DMS 273 treated with DMSO at 0.1 percent for 48 hours (cell line): ENCODE measurements at places on chromosomes 12 and 14.

- DNase-seq: no peak
Measured at GRCh38 chr14:61535458-61535857, 159.9 kb upstream of the HIF1A start.

GRCh38 chr12:84661786-84662185 is 250.8 kb downstream of the SLC6A15 start:
- DNase-seq: no peak

GRCh38 chr14:69637503-69638031 is 26.2 kb downstream of the SUSD6 start:
- no peak for DNase-seq

- DNase-seq: no peak
Measured at GRCh38 chr12:114269153-114269552, 136.8 kb downstream of the TBX5 start.

DNA sequence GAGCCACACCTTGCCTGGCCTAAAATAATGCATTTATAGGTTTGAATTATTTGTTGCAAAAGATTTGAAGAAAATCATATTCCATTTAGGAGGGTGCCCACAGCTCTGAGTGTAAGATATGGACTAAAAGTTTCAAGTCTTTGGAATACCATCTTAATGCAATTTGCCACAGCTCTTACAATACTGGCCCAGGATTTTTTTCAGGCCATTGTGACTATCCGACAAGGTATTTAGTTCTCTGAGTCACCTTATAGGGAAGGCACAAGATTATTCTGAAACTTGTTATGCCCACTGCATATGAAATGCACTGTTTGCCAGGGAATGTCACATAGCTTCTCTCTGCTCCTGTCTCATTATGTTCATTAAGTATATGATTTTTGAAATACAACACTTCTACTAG is 29.6 kb upstream of the SLC6A13 start:
- DNase-seq: no peak

- peak; percentile 15 for DNase-seq
Measured at GRCh38 chr12:49121047-49121696, 10.0 kb downstream of the TUBA1B start.

DNA sequence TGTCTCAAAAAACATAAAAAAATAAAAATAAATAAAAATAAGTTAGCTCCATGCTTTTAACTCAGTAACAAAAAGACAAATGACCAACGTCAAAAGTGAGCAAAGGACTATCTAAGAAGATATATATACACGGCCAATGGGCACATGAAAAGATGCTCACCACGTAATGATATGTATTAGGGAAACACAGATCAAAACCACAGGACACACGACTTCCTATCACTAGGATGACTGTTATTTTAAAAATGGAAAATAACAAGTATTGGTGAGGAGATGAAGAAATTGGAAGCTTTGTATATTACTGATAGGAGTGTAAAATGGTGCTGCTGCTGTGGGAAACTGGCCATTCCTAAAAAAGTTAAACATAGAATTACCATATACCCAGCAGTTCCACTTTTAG is 20.2 kb upstream of the P2RX7 start:
- no peak for DNase-seq

DNA sequence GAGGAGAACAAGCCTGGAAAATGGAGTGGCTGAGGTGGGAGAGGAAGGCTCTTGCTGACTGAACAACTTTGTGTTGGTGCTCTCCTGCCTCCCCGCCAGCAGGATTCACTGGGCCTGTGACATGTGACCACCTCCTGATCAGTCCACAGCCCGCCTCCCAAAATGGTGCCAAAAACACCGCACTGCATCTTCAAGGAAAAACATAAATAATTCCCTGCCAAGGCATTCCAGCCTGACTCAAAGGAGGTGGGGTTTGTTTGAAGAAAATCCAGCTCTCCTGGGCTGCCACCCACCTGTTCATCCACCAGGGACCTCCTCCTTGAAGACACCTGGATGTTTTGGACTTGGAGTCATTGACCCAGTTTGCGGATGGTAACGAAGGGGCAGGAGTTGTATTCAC is 83.8 kb upstream of the PIWIL1 start:
- DNase-seq: no peak

GRCh38 chr14:105701456-105702274 is 175.3 kb downstream of the TMEM121 start:
- DNase-seq: no peak

DNA sequence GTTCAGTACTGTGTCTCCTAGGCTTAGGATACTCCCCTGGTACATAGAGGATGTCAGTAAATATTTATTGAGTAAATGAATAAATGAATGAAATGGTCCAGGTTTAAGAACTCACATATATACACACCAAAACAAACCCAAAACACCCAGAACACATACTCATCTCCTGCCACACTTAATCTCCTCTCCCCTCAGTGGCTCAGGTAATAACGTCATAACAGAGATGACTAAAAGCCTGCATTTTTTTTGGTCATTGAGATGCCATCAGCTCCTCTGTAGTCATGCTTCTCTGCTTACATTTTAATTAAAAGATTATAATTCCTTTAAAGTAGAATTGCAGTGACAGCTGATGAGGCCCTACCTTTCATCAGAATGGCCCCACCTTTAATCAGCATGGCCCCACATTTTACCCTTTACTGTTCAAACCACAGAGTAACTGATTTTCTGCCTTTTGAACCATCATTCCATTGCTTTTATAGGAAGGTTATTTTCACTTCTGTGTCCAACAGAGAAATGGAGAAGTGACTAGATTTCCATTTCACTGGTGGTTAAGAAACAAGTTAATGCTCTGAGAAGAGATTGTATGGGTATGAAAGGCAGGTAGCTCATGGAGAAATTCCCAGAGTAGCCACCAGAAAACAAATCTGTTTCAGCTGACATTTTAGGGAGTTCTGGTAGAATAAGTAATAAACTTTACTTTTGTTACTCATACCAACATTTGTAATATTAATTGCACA is 193.4 kb upstream of the ATP2B1 start:
- DNase-seq: no peak

GRCh38 chr12:116927244-116927940 is 16.6 kb downstream of the FBXW8 start:
- DNase-seq: no peak

- DNase-seq: no peak
Measured at GRCh38 chr12:114414866-114415524, 9.1 kb upstream of the TBX5 start.

GRCh38 chr14:36254020-36254624 is 66.3 kb downstream of the MBIP start:
- no peak for DNase-seq

DNA sequence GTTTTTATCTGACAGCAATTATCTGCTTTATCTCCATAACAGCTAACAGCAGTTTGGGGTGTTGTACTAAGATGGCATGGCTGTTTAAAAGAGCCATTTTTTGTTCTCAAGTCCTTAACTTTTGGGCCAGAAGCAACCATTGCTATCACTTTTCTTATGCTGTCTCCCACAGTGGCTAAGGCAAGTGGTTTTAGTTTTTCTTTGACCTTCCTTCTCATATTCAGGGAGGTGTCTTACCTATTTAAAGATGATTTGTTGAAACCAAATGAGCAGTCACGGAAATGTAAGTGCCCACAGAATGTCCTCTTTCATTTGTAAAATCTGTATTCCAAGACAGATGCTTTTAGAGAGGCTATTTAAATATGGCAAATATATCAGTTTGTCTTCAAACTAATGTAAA is 96.8 kb upstream of the USP15 start:
- DNase-seq: no peak

DNA sequence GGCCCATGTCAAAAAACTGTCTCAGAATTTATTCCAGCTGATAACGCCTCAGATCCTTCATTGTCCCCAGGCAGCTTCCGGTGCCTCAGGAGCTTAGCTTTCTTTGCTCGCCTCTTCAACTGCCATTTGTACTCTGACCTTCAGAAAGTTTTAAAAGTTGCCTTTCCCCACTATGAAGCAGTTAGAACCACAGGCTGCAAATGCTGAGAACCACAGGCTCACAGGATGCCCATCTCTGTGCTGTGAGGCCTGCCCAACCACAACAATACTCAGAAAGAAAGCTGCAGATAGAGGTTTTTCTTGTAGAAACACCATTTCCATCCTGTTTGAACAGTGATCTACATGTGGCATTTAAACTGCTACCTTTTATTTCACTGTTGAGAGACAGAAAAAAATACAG is 131.1 kb downstream of the PRKCH start:
- no peak for DNase-seq
